ENCODE measurements at places on chromosomes 7 and 10.

DNA sequence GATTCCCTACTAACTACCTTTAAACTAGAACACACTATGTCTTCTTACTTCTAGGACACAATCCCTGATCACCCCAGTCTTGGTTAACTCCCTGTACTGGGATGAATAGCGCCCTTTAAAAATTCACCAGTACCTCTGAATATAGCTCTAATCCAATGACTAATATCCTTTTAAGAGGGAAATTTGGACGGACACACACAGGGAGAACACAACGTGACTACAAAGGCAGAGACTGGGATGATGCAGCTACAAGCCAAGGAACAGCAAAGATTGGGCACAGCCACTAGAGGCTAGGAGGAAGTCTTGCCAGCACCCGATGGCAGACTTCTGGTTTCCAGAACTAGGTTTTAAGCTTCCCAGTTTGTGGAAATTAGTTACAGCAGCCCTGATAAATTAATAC, 81.4 kb downstream of the MALSU1 start:
- DNase-seq = peak; percentile 36

GRCh38 chr10:123571978-123572377, 94.2 kb upstream of the GPR26 start:
- DNase-seq = no peak

DNA sequence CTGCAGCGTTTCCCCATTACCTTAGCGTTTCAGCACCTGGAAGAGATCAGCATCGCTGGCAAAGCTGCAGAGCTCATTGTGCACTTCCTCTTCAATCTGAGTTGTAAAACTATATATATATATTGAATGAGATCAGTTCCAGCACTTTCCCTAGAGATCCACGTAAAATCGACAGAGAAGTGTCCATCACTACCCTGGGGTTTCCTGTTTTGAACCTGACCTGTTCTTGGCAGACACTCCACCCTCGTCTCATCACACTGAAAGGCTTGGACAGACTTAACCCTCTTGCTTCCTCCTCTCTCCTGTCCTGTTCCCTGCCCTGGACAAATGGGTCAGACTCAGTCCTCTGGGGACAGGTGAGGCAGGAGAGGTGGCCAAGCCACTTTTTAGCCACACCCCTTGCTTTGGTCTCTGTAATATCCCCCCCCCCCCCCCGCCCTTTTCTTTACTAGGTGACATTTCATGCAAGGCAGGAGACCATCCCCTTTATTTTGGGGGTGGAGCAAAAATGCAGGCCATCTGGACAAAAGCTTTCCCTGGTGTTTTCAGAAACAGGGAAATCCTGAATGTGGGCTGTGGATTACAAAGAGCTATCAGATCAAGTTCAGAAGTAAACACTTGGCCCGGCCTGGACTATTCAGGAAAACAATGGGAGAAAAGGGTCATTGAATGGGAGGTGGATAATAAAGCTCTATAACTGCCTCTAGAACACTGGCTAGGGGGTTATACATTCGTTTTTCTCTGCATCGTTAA, 83.7 kb upstream of the KDM7A start:
- no peak for DNase-seq

DNA sequence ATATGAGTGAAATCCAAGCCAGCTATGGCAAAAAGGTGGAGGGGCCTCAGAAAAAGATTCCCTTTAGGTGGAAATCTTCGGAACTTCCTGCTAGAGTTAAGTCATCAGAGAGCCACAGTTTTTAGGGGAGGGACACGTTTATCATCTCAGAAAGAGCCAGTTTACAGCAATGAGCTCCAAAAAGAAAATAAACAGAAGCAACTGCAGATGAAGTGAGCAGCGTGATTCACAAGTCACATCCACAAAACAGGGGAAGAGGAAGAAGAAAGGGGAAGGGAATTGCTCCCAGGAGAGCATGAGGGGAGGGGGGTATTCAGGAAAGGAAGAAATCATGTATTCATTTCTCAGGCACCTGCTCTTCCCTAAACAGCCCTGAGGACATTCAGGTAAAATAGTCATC, 156.2 kb upstream of the FOXK1 start:
- DNase-seq = no peak

GRCh38 chr10:99598781-99599509, 21.3 kb downstream of the SLC25A28 start:
- DNase-seq = no peak

DNA sequence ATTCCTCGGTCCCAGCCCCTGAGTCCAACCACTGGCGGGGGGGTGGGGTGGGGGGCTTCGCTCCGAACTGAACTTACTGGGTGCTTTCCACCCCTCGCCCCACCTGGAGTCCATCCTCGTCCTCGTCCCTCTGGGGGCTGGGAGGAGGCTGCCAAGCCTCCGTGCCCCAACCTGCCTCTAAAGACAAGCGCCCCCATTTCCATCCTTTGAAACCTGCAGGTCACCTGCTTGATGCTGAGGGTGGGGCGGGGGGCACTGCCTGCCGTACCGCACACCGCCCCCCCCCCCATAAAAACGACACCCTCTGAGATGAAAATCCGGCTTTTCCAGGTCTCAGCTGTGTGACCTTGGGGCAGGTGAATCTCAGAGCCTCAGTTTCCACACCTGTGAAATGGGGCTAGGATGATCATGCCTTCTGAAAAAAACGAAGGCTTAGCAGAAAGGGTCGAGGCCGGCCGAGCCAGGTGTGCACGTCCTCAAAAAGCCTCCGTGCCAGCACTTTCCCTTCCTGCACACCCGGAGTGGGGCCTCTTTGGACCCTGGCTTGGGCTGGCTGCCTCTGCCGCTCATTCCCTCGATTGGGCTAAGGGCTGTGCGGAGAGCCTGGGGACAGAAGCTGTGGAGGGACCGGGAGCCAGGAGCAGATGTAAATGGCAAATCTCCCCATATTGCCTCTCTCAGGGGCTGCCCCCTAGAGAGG, 967 bp downstream of the ELFN1 start:
- no peak for DNase-seq

DNA sequence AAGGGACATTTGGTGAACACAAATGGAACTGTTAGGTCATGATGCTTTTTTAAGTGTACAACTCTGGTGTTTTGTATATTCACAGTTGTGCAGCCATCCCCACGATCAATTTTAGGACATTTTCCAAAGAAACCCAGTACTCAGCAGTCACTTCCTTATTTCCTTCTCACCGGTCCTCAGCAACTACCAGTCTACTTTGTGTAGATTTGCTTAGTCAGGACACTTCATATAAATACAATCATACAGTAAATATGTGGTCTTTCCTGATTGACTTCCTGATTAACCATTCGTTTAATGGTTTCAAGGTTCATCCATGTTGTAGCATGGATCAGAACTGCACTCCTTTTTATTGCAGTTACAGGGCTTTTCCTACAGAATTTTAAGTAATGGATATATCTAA, 14.4 kb downstream of the SGPL1 start:
- no peak for DNase-seq

DNA sequence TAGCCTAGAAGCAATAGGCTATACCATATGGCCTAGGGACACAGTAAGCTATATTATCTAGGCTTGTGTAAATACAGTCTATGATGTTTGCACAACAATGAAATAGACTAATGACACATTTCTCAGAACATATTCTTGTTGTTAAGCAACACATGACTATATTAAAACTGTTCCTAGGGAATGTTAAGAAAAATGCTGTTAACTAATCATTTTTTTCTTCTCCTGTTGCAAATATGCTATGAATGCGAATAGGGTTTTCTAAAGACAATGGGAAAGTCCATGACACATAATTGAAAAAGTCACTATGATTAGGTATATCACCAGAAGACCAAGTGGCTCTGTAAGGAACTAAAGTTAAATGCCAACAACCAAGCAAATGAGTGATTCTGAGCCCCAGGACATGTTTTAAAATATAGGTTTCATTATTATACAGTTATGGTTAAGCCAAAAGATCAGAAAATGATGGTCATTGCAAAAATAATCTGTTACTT, 454.0 kb upstream of the SORCS1 start:
- DNase-seq = no peak

DNA sequence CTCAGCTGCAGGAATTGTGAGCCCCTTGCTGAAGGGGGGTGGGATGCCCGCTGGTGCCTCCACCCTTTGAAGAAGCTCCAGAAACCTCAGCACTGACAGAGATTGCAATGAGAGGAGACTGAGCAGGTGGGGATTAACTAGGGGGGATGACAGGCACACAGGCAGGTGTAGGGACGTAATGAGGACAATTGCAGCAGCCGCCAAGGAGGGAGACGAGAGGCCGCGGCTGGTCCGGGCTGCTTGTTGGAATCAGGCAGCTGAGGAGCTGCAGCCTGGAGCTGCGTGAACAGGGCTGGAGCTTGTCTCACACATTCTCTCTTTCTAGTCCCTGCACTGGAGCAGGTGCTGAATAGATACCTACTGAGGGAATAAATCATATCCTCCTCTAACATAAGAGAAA, 122.0 kb upstream of the TCERG1L start:
- DNase-seq = no peak

- no peak for DNase-seq
Measured at GRCh38 chr7:41436139-41436538, 266.8 kb downstream of the INHBA start.

DNA sequence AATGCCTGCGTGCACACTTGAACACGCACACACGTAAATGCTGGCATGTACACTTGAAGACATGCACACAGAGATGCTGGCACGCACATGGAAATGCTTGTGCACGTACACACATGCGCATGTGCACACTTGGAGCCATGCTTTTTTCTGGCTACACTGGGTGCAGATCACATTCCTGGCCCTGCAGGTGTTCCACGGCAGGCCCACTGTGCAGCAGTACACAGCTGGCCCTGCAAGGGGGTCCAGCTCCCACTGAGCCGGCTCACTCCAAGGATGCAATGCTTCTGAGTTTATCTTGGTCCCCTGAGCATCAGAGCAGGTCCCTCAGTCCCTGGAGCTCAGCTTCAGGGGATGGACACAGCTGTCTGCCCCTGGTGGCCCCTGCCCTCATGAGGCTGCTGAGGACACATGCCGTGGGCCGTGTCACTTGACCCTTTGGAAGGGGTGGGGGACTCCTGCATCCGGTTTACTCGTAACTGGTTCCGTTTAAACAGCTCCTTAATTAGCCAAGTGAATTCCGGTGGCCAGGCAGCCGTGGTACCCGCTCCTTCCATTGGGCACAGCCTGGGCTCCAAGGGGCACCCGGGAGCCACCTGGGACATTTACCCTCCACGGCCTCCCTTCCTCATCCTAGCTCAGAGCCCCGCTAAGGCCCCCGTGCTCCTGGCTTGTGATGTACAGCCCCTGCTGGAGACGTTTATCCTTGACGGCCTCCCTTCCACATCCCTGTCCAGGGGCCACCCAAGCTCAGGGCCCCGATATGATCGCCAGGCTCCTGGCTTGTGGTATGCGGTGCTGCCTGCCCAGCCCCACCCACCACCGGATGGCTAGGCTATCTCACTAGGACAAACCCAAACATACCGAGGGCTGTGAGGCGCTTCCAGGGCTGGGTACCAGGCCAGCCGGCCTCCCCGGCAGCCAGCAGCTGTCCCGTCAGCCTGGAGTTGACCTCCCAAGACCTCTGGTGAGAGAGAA, 39.5 kb upstream of the DPYSL4 start:
- no peak for DNase-seq

DNA sequence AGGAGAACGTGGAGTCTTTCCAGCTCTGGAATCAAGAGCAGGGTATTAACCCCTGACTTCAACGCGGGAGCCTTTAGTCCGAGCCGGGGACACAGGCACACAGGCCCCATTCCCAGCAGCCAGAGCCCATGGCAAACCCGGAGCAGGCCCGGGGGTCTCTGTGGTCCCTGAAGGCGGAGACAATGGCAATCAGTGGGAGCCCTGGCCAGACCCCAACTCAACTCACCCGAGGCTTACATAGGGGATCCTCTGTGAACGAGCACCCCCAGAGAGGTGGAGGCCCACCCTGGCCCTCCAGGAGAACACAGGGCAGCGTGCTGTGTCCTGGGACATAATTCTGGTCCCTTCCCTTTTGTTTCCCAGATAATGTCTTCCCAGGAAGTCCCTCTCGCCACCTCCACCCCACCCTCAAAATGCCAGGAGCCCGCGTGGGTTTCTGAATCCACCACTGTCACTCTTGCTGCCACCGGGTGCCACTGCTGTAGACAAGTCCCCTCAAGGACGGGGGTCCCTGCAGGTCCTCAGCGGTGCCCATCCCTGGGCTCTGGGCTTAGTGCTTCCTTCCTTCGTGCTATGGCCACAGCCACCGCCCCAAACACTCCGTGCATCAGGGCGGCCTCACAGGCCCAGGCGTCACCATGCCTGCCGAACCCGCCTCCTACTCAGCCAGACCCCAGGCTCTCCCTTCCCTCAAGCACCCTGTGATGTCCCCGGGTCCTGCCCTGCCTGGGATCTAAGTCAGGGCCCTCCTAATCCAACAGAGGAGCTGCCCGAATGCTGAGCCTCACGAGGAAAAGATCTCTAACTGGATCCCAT, 28.6 kb upstream of the PPP2R2D start:
- DNase-seq = no peak

- DNase-seq = no peak
Measured at GRCh38 chr10:62044566-62044965, 143.1 kb downstream of the ARID5B start.

Data from iris pigment epithelial cell (primary cell).